Left cardiac atrium (tissue), 4 donors: ENCODE measurements at places on chromosomes 6 and 20. TPM values are rescaled to one million over a fixed set of nuclear protein-coding genes. Genes with fewer than 3 reads are reported as not detected.

BAK1 gene
- 17.6 TPM for total RNA-seq

NHLRC1 gene
- 1.6 TPM for total RNA-seq

CDH4 gene
- 0.08 TPM for total RNA-seq

GPR6 gene
- total RNA-seq, result not detected

NFYA gene
- 11.8 TPM for total RNA-seq

GMDS gene
- 20.8 TPM for total RNA-seq
